ENCODE measurements at places on chromosomes 2 and 18.

GRCh38 chr18:13379930-13380690, 161.6 kb downstream of the LDLRAD4 start:
- DNase-seq = no peak

- DNase-seq = no peak
Measured at GRCh38 chr2:100046961-100047947, 95.1 kb downstream of the AFF3 start.

DNA sequence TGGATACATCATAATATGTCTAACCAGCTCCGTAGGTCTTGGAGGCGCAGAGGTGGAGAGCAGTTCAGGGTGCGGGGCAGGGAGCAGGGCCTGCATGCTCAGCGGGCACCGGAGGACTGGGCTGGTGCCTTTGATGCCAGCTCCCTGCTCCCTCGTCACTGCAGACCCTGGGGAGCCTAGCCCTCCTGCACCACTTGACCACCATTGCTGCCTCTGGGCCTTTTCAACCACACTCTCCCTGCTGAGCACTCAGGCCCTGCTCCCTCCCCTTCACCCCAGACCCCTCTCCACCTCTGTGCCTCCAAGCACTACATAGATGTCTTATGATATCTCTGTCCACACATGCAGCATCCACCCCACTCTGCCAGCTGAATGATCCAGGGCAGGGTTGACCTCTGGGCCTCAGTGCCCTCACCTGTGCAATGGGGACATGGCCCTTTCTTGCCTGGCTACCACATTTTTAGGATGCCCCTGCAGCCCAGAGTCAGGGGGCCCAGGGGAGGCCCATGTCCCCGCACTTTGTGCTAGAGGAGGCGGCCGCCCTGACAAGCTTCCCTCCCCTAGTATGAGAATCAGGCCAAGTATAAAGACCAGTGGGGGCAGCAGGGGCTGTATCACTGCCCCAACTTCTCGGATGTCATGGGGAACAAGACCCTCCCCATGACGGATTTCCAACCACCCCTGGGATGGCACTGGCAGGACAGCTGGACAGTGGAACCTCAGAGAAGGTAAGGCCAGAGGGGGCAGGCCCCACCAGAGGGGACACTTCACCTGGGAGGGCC, 46.3 kb downstream of the FER1L5 start:
- no peak for DNase-seq

- DNase-seq = no peak
Measured at GRCh38 chr2:126668254-126668653, 12.3 kb downstream of the GYPC start.

- peak; percentile 98 for DNase-seq
Measured at GRCh38 chr18:79458131-79458838, 62.6 kb downstream of the NFATC1 start.

- DNase-seq = no peak
Measured at GRCh38 chr2:70140791-70141211, 50.0 kb downstream of the C2orf42 start.

DNA sequence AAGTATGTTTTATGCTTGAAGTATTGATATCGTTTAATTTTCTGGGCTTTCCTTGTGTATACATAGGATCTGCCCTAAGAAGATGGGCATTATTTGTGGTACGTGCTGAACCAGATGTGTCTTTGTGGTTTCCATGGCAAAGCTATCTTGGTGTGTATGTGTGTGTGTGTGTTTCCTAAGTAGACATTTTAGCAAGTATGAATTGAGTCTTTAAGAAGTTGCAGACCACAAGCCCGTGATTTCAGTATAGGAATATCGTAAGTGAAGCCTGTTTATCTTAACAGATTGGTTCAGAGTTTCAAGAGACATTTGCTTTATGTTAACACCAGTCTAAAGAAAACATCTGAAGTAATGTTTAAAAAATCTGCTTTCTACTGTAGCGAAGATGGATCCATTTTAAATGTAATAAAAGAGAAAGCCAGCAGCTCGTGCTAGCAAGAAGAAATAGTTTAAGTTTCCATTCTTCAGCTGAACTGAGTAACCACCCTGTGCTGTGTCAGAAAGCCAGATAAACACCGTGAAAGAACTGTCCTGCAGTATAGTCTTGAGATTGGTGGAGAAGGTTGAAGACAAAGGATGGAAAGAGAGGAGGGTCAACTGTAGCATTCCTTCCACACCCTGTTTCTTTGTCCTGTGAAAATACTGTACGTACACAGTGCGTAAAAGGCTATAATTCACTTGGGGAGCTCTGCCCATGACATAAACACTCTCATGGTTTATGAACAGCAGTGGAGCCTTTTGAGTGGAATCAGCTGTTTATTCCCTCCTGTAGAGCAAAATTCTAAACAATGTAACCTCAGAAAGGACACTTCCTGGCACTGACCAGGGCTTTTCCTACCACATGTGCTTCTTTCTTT, 91.9 kb upstream of the FOSL2 start:
- DNase-seq = peak; percentile 32

DNA sequence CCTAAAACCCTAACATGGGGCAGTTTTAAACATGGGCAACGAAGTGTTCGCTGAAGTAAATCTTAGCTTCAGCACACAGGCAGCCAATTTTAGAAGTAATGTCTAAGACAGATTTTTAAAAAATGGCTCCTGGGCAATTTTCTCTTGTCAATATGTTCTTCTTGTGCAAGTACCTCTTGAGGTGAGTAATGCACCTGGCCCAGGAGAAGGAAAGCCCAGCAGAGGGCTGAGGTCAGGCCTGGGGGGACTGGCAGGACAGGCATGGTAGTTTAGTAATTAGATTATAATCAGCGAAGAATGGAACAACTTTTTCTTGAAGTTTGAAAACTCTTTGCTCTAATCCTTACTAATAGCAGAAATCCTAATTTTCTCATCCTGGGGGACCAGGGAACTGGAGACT, 77.6 kb downstream of the SPRED2 start:
- DNase-seq = no peak

DNA sequence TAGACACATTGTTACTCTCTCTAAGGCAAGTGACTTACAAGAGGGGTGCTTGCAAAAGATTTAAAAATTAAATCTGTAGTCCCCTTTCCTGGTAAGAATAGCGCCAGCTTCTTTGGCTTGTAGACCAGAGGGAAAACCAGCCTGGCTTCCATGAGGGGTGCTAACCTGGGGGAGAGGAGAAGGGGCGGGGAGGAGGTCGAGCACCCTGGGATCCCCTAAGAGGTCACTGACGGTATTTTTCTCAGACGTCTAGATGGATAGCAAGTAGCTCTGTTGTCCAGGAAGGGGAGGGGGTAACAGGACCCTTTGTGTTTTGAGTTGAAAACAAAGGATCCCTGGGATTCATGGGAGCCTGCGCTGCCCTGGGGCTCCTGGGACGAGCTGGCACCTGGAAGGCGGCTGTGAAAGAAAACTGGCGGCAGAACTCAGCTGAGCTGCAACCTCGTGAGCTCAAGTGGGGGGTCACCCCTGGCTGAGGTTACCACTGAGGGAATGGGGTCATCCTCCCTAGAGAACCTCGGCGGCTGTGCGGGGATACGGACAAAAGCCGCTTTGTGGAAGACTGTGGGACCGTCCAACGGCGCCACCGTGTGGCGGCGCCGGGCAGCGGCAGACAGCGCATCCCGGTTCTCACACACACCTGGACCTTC, 37.8 kb upstream of the MRPL19 start:
- peak; percentile 75 for DNase-seq

- DNase-seq = peak; percentile 37
Measured at GRCh38 chr2:9153643-9153980, 53.0 kb upstream of the ASAP2 start.

DNA sequence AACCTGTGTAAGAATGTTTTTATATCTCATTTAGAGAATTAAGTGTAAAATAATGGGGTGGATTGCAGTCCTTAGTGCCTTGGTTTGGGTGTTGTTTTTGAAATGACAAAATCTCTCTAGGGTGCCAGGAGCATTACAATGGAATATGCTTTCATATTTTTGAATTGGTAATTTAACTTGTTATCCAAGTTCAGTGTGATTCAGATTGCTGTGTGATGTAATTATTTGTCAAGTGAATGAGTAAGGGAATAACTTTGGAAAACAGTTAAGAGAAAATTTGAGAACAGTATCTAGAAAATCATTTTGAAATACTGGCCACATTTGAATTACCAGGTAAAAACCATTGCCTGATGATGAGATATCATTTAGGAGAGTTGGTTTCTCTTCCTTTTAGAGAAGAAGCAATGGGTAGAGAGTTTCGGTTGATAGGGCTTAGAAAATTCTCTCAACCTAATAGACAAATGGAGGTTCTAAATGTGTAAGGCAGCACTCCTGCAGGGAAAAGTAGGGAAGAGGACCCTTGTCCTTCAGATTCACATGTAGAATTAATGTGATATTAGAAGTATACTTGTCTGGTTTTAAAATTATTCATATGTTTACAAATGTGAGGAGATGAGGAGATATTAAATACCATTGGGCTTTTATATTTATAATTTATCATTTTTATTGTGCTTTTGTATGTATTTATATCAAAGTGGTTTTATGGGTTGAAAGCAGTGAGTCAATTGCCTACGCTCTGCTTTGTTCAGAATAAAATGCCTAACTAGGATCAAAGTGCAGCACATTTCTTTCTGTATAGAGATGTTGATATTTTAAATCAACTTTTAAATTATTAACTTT, 124.8 kb downstream of the PHLPP1 start:
- peak; percentile 20 for DNase-seq

DNA sequence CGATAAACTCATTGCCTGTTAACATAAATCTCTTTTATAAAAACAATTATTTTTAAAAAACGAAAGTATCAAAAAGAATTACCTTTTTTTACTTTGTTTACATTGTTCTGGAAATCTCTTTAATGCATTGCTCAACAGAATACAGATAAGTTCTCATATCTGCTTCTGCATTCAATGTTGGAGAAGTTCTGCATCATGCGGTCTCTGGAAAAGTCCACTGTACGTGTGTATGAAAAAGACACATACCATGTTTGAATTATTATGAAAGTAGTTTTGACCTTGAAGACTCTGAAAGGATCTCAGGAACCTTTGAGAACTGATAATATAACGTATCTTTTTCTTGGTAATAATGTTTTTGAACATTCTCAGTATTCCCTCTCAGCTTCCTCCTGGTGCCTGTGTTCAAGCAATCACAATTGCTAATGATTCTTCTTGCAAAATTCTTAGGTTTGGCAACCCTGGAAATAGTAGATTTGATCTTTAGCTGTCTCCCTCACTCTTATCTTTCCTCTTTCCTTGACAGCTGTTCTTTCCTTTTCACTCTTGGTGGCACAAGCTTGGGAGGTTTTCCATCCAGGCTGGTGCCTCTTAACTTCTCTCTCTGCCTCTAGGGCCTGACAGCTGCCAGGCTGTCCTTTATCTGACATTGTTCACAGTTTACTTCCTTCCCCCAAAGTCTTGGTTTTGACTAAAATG, 12.4 kb upstream of the IL1R1 start:
- DNase-seq = no peak

DNA sequence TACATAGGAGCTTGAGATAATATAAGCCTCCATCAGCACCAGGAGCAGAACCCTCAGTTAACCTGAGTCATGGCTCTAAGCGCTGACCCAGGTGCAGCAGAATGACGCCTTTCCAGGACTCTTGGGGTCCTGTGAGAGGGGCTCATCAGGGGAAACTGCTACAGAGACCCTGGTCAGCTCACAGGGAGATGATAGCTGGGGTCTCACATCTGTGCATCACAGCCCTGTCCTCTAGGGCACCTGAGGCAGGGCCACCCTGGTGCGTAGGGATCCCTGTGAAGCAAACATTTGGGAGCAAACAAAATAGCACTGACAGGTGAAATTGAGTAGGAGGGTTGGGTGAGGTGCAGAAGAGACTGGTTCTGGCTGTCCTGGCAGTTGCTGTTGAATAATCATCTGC, 219.2 kb downstream of the SH3RF3 start:
- DNase-seq = no peak

DNA sequence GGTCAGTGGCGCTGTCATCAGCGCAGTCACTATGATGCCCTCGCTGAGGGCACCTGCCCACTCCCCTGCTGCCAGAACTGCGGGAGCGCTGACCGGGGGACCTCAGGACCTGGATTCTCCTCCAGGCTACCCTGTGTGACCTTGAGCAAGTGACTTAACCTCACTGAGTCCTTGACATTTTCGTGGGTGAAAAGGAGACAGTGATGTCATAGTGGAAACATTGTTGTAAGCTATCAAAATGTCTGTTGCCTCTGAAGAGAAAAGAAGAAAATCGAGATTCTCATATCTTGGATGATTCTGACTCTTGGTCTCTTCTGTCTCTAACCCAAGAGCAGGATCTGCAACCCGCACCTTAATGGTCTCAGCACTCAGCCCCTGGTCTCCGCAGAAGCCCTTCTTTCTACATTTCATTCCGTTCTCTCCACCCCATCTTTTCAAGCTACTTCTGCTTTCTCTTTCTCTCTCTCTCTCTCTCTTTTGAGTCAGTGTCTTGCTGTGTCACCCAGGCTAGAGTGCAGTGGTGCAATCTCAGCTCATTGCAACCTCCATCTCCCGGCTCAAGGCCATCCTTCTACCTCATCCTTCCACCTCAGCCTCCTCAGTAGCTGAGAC, 978 bp upstream of the TUBA4A start:
- DNase-seq = no peak

DNA sequence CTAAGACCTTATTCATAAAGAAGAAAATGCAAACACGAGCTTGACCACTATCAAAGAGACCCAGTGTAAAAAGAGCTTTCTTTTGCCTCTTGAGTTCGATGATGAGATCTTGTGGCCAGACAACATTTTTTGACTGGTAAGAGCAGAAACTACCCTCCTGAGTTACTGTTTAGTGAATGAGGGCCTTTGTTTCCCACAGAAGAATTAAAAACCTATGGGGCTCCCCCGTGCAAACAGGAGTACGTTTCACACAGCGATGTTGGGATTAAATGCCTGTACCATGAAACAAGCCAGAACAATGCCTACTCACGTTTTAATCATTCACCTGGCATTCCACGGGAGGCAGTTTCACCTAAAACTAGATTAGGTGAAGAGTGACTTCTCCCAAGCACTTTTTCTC, 36.0 kb downstream of the MYCN start:
- DNase-seq = no peak

- peak; percentile 37 for DNase-seq
Measured at GRCh38 chr2:75146606-75147332, 52.6 kb downstream of the TACR1 start.

DNA sequence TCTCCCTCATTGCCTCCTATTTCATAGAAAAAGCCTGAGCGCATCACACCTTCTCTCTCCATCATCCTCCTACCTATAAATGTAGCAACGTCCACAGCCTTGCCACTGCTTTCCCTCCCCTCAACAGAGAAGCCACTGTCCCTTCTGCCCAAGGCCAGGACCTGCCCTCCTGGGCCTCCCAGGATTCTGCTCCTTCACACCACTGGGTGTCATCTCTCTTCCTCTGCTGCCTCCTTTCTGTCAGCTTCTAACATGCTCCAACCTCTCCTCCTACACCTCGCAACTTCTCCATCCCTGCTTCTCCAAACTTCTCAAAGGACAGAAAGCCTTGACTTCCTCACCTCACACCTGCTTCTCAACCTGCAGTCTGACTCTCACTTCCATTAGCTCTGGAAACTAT, 21.2 kb upstream of the ME2 start:
- DNase-seq = no peak

- DNase-seq = peak; percentile 19
Measured at GRCh38 chr2:47357483-47357882, 45.5 kb upstream of the MSH2 start.

DNA sequence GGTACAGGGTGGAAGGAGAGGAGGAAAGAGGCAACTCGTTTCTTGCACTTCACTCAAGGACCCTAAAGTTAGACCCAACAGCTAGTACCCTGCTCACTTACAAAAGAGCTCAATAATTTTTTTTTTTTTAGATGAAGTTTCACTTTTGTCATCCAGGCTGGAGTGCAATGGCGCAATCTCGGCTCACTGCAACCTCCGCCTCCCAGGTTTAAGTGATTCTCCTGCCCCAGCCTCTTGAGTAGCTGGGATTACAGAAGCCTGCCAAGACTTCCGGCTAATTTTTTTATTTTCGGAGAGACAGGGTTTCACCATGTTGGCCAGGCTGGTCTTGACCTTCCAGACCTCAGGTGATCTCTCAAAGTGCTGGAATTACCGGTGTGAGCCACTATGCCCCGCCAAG, 4.1 kb downstream of the ASB3 start:
- DNase-seq = no peak

Data from AG20443 (cell line).